ENCODE measurements at places on chromosomes 7 and 10.

- no peak for DNase-seq
These were observed 55.2 kb downstream of the DIP2C start for GRCh38 chr10:634256-634655.

DNA sequence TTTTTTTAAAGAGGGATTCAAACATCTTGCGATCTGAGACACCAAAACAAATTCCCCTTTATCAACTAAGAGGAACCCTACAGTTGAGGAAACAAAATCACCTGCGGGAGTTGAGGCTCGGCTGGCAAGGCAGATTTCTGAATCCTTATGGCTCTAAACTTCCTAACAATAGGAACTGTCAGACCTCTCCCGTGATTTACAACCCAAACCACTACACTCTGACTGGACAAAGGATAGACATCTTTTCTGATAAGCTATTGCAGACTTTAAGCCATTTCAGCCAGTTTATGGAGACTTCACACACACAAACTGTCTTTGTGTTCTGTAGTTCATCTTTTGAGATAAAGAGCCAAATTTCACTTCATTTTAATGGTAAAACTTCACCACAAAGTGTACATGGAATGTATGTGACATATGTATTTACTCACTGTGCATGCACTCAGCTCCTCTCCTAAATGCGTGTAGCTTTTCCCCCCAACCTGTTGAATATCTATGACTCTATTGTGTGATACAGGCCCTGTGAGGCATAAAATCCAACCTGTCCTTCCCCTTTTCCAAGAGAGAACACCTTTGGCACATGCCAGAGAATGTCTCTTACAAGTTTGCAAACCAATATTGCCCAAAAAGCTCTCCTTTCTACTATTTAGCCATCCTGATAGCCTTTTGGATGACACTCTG, 15.4 kb upstream of the TSPAN13 start:
- no peak for DNase-seq

GRCh38 chr7:82051601-82052000, 281.8 kb upstream of the HGF start:
- no peak for DNase-seq

DNA sequence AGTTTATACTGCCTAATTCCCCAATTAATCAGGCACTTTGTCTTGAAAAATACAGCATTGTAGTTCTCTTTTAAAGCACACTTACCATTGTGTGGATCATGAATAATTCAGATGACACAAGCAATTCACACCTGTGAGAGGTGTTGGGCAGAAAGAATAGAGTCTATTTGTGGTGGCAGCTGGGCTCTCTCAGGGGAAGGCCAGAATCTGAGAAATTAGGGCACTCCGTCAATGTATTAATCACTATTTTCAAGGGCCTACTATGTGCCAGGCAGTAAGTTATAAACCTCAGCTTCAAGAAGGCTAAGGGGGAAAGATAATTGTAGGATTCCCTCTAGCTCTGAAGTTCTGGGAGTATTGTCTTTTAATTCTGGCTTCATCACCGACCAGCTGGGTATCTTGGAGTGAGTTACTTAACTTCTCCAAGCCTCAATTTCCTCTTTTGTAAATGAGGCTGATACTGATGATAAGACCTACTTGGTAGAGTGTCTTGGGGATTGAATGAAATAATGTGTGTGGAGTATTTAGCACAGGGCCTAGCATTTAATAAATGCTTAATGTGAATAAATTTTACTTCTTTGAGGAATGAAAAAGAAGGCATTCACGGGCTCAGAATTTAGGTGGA, 2.5 kb downstream of the CHN2 start:
- no peak for DNase-seq

DNA sequence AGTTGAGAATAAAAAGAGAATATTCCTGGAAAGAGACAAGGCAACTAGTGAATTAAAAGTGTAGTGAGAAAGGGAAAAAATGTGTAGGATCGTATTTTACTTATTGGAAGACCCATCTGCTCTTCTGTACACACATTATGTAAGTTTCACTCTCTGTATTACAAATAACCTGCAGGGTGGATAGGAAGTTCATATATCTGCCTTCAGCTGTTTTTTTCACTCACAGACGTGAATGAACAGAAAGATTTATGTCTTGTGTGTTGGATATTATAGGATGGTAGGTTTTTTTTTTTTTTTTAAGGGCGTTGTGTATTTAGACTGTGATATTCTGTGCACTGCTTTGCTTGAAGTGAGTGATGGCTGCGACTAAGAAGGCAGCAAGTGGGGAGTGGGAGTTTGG, 266.5 kb downstream of the AUTS2 start:
- DNase-seq: no peak

GRCh38 chr10:86254526-86255174, 111.9 kb downstream of the GRID1 start:
- DNase-seq: no peak

DNA sequence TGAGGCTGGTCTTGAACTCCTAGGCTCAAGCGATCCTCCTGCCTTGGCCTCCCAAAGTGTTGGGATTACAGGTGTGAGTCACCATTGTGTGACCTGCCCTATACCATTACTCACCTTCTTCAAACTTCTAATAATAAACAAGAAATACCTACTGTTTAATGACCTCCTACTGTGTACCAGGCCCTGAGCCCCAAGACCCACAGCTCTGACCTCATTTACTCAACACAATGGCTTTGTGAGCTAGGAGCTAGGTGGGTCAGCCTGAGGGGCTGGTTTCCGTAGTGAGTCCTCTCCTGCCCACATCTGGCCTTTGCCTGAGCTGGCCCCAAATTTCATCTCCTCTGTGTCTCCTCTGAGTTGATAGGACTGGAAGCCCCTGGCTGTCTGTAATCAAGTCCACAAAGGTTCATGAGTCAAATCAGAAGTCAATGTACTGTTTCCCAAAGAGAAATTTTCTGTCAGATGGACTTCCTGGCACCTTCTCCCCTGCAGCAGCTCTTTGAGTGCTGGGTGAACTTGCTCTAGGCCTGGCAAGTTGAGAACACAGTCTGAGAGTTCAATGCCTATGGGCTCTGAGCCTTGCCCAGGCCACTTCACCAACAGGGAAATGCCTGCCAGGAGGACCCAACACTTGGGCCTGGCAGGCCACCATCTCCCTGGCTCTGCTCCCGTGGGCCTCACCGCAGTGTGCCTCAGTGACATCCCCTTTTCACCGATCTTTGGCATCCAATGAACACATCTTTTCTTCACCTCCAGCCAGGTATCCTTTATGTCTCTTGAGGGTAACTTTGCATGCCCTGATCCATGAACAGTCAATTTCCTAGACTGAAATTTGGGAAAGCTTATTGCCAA, 24.0 kb downstream of the NEURL1 start:
- no peak for DNase-seq

- DNase-seq: no peak
These were observed at the start of gene CLDN4 for GRCh38 chr7:73830681-73831583. Gene CLDN4 (plus strand): TSS chr7:73830996. CDS start chr7:73831202, 206 bp downstream.

GRCh38 chr10:16765509-16766375, 51.5 kb downstream of the RSU1 start:
- no peak for DNase-seq

- DNase-seq: no peak
These were observed 4.6 kb upstream of the MYH16 start for GRCh38 chr7:99267841-99268576.

DNA sequence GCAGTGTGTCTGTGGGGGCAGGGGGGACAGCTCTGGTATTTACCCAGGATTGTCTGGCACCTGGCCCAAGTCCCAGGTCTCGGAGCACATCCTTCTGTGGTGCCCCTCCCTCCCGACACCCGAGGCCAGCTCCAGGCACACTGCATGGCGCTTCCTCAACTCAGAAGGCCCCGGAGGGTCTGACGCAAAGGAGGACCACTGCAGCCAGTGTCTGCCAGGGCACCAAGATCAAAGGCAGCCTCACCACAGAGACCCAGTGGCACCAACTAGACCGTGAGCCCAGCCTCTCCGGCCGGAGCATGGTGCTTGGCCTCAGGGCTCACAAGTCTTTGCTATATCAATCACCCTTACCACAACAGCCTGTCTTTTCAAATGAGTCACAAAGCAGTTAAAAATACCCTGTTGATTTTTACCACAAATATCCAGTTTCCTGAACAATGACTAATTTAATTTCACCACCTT, 99.3 kb upstream of the DDC start:
- peak; percentile 65 for DNase-seq

DNA sequence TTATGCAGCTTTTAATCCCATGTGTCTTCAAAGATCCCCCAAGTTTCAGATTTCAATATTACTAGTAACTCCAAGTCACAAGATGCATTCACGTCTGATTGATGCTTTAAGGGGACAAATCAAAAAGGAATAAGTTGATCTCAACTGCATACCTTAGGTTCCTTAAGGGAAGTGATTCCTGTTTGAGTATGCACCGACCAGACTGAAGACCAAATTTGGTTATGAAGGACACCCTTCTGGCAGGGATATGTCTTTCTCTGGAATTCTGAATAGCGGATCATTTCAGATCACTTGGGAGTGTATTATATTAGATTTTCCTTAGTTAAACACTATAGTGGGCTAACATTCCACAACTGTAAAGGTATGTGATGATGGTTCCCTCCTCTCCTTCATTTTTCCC, 4.3 kb downstream of the KIF5B start:
- peak; percentile 54 for DNase-seq

GRCh38 chr10:34489973-34490745, 324.9 kb downstream of the PARD3 start:
- peak; percentile 66 for DNase-seq

- DNase-seq: no peak
These were observed 32.3 kb downstream of the NOD1 start for GRCh38 chr7:30446266-30446665.

DNA sequence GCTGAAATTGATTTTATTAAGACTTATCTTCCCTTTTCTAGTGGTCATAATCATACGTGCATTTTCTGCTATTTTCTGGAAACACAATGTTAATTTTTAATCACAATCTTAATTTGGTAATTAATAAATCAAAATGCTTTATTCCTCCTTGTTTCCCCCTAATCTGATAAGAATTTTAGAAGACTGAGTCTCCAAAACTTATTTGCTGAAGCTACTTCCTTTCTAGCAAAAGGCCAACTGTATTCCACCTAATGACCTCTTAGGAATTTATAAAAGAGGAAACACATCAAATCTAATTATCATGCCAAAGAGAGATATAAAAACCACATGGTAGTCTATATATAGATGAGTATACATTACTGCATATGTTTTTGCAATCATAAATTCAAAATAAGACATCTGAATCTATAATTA, 140.6 kb downstream of the GNAI1 start:
- DNase-seq: no peak

DNA sequence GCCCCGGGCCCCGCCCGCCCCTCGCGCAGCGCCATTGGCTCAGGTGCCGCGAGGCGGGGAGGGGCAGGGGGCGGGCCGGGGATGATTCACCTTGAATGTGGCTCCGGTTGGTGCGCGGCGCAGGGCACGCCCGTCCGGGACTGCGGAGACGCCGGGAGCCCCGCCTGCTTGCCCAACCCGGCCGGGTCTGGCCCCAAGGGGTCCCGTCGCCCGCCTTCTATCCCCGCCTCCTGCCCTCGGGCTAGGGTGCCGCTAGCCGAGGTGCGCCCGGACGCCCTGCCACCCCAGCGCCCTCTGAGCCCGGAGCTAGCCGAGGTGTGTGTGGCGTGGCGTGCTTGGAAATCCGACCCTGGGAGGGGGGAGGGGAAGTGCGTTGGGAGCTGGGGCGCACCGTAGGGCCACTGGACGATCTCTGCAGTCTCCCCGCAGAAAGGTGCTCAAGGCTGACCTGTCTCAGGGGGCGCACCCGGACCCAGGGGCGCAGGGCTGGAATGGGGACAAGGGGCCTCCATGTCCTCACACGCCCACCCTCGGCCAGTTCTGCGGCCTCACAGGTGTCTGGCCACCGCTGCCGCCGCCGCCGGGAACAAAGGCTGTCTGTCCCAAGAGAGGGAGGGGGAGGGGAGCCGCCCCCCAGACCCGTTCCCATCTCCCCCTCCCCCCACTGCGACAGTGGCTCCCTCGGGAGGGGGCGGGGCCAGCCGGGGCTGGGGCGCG, 168.9 kb downstream of the NRF1 start:
- no peak for DNase-seq

- DNase-seq: no peak
These were observed 246.1 kb downstream of the CREB5 start for GRCh38 chr7:28658381-28658780.

DNA sequence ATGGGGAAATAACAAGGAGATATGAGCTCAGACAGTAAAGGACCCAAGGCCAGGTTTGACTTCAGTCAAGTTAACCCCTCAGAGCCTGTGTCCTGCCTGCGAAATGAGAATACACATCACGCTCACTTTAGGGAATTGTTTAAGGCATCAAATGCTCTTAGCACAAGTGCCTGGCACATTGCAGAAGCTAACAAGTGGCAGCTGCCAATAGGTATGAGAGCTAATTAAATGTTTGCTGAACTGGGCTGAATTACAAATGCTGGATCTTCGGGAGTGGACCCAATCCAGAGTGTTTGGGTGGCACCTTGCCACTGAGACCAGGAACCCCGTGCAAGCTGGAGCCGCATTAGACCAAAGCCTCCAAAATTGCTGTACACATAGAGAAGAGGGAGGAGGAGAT, 136.8 kb downstream of the C10orf90 start:
- no peak for DNase-seq

- peak; percentile 46 for DNase-seq
These were observed 9.2 kb downstream of the MKX start for GRCh38 chr10:27736396-27736795.

DNA sequence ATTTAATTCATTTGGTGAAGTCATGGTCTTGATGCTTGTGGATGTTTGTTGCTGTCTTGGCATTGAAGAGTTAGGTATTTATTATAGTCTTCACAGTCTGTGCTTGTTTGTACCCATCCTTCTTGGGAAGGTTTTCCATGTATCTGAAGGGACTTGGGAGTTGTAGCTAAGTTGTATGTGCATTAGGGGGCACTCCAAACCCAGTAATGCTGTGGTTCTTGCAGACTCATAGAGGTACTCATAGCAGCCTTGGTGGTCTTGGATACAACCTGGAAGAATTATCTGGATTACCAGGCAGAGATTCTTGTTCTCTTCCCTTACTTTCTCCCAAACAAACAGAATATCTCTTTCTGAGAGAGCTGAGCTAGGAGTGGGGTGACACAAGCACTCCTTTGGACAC, 93.2 kb downstream of the ADCYAP1R1 start:
- no peak for DNase-seq

Measured in fibroblast of skin of scalp (primary cell).